Thoracic aorta (tissue), 2 donors: ENCODE measurements at places on chromosomes 4 and X. TPM values are rescaled to one million over a fixed set of nuclear protein-coding genes. Genes with fewer than 3 reads are reported as not detected.

Gene KDR
- total RNA-seq = 10.0 TPM

Gene EDA2R
- 7.0 TPM for total RNA-seq

Gene ZNF827
- total RNA-seq = 41.4 TPM

Gene TEX11
- total RNA-seq = not detected

Gene ADRA2C
- total RNA-seq = 105 TPM

Gene TMEM47
- total RNA-seq = 366 TPM

Gene SMARCA1
- 34.0 TPM for total RNA-seq
